ENCODE measurements at places on chromosomes 2 and 18.
A peak's percentile ranks its signal among the peaks of the same experiment; 100 is the strongest.

DNA sequence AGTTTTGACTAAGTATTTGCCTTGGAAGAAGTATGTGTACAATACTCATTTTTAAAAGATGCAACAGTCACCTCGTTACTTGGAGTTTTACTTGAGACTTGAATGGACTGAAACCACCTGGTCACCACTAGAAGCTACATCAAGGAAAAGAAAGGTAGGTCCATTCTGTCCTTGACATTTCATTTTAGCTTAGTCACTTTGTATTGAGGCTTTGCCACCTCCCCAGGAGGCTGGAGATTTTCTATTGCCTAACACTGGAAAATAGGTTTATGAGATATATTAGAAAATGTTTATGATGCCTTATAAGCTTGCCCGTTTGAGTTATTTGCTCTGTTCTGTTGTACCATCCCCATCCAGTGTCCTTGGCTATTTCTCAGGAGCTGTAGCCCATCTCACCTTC, 107.9 kb upstream of the ETAA1 start:
- no peak for DNase-seq

- no peak for DNase-seq
Observed at GRCh38 chr2:127157651-127158485, 50.9 kb upstream of the BIN1 start.

DNA sequence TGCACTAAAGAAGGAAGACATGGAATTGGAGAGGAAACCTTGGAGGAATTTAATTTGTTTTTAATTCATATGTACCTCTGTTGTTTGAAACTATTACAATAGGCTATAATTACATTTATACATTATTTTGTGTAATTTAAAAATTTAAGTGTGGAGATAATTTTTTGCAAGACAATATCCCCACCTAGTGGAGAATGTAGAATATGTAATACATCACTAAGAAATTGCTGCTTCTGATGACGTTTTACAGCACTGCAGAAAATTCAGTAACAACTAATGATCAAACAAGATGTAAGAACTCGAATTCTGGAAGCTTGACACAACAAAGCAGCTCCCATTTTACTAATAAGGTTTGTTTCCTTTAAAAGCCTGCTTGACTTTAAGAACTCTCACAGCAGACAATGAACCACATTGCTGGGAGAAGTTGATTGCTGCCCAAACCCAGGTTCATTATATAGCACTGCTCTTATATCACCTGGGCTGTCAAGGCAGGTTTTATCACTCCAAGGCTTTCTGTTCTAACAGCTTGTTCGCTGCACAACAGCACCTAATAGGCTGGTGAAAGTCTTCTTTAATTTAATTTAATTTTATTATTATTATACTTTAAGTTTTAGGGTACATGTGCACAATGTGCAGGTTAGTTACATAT, 53.4 kb downstream of the THADA start:
- peak; percentile 37 for DNase-seq

GRCh38 chr2:239942871-239943311, 82.3 kb downstream of the NDUFA10 start:
- DNase-seq: no peak

- DNase-seq: no peak
Observed at GRCh38 chr2:120230515-120231471, 7.6 kb upstream of the TMEM185B start.

DNA sequence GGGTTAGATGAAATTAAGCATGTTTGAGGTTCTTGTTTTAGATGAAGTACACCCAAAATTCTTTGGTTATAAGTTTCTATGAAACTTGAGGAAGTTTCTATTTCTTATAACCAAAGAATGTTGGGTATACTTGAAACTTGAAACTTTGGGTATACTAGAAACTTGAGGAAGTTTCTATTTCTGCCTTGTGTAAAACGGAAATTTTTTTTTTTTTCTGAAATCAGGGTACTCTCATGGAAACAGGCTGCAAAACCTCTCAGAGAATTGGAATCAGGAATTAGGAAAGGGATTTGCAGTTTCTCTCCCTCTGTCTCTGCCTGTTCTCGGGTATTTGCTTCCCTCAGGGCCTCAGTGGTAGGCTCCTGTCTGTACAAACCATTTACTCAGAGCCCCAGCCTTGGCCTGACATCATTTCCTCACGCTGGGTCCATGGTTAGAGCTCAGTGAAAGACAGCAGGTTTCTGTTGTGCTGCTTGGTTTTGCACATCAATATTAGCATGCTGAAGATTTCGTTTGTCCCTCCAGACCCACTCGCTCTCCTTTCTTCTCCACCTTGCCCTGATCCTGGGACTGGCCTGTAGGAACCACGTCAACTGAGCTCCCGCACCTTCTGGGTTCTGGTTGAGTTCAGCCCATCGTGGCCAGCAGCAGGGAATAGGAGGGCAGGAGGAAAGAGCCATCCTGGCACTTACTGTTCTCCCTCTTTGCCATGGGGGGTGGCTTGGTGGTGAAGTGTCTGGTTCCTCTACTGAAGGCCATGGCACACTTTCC, 106.4 kb downstream of the POLR1A start:
- DNase-seq: peak; percentile 35
